Activated CD4-positive, alpha-beta memory T cell treated with anti-CD3 and anti-CD28 coated beads, Interleukin-2, amount 10 ng/mL, durations not matched to agents 7 days and 5 days (primary cell): ENCODE measurements at places on chromosomes 3 and 15. TPM values are rescaled to one million over a fixed set of nuclear protein-coding genes. Genes with fewer than 3 reads are reported as not detected.

GRCh38 chr3:17194116-17194515 lies 309.4 kb downstream of the PLCL2 start:
- no peaks in the 10 kb centered on the region for H3K27me3 ChIP-seq
- no peak overlapping the region for H3K27ac ChIP-seq
- no peak overlapping the region for H3K4me3 ChIP-seq
- peaks cover 14% of the 10 kb centered on the region for H3K4me1 ChIP-seq
- H3K36me3 ChIP-seq, result peaks cover 2% of the 10 kb centered on the region
- no peak for DNase-seq

DNA sequence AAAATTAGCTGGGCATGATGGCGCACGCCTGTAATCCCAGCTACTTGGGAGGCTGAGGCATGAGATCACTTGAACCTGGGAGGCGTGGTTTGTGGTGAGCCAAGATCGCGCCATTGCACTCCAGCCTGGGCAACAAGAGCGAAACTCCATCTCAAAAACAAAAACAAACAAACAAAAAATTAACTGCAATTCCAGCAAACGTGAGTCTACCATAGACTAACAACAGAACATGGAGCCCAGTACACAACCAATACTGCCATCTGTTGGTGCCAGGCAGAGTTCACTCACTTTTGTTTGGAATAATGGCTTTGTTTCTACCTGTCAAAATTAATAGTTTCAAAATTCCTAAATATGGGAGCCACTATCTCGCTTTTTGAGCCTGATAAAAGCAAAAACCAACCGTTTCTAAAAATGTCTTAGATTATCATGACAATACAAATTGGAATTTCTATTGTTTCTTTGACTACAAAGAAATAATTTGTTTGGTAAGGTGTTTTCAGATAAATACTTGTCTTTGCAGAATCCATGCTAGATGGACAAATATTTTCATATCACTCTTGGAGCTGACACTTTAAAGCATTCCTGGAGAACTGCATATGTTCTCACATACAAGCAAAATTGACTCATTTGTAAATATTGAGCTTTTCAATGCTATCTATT lies 45.0 kb downstream of the GPR176 start:
- no peak overlapping the region for H3K27ac ChIP-seq
- H3K36me3 ChIP-seq, result no peaks in the 10 kb centered on the region
- DNase-seq, result peak; percentile 29

Gene KCNAB1
- total RNA-seq, result not detected

Gene PODXL2
- total RNA-seq, result 0.95 TPM

- no peak overlapping the region for H3K27ac ChIP-seq
- no peaks in the 10 kb centered on the region for H3K4me1 ChIP-seq
- H3K36me3 ChIP-seq, result no peaks in the 10 kb centered on the region
- no peak for DNase-seq
- H3K4me3 ChIP-seq, result no peak overlapping the region
Observed at GRCh38 chr3:104273046-104273649, 1093.6 kb upstream of the ALCAM start.

DNA sequence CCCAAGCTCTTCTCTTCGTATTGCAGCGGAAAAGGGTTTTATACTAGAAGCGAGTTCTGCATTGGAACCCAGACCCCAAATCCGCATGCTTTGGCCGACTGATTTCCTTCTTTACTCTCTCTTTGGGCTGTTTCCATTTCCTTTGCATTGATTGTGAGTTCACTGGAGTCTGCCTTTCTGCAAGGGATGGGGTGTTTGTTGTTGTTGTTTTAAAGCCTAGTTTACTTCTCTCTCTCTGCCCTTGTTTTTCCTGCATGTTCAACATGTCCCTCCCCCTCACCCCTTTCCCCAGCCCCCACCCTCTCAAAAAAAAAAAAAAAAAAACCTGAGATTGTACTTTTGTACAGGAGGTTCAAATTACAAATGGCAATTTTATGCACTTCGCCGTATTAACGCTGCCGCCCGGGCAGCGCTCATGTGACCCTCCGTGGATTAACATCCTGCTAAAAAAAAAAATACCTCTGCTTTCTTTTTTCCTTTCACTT lies 2.2 kb downstream of the NR2F2 start:
- H3K36me3 ChIP-seq, result peaks cover 17% of the 10 kb centered on the region
- peak overlapping the region; percentile 13 for H3K4me3 ChIP-seq
- no peak overlapping the region for H3K27ac ChIP-seq
- peaks cover 17% of the 10 kb centered on the region for H3K4me1 ChIP-seq
- no peak for DNase-seq

Gene ENTPD3
- not detected for total RNA-seq

Gene CCR9
- total RNA-seq, result 0.28 TPM

Gene CORO2B
- total RNA-seq, result not detected

Gene ABHD6
- total RNA-seq, result 6.1 TPM

DNA sequence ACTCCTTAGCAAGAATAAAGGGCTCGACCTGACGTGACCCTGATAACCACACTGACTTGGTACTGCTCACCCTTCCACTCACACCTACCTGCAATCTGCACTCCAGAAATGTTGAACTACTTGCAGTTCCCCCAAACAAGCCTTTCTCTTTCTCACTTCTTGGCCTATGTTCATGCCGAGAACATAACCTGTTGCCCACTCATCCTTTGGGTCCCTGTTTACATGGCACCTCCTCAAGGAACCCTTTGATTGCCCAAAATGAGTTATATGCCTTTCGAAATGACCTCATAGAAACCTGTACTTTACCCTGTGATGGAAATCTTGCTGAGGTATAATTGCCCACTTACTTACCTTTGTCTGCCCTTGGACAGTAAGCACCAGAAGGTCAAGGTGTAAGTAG lies 96.2 kb downstream of the TMCO5A start:
- no peaks in the 10 kb centered on the region for H3K4me1 ChIP-seq
- no peaks in the 10 kb centered on the region for H3K36me3 ChIP-seq
- no peak overlapping the region for H3K4me3 ChIP-seq

GRCh38 chr3:136311968-136312367 lies 61.8 kb downstream of the PCCB start:
- no peaks in the 10 kb centered on the region for H3K27me3 ChIP-seq
- H3K27ac ChIP-seq, result no peak overlapping the region
- DNase-seq, result no peak
- no peak overlapping the region for H3K4me3 ChIP-seq
- H3K36me3 ChIP-seq, result peaks cover 17% of the 10 kb centered on the region
- no peaks in the 10 kb centered on the region for H3K4me1 ChIP-seq

DNA sequence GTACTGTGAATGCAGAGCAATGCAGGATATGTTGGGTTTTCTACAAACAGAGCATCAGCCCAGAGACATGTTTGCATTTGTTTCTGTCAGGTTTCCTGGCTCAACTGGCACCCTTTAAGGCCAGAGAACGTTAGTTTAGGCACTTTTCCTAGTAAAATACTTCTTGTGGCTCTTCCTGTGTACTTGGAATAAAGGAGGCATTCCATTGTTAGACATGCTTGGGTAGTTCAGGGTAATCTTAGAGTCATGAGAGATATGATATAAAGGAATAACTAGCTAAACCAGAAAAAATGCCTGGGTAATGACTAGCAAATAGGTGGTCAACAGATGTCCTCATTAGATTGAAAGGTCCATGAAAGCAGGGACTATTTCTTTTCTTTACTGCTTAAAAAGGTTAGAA lies 60.4 kb upstream of the RBM5 start:
- no peaks in the 10 kb centered on the region for H3K4me1 ChIP-seq

Gene RPL29
- total RNA-seq, result 1,042 TPM

Gene MTMR10
- total RNA-seq, result 23.3 TPM

GRCh38 chr15:69222002-69222474 lies 61.6 kb downstream of the GLCE start:
- no peak for DNase-seq
- H3K4me3 ChIP-seq, result no peak overlapping the region
- H3K36me3 ChIP-seq, result peaks cover 4% of the 10 kb centered on the region
- no peaks in the 10 kb centered on the region for H3K27me3 ChIP-seq
- no peak overlapping the region for H3K27ac ChIP-seq

Gene TRPM1
- total RNA-seq, result not detected

DNA sequence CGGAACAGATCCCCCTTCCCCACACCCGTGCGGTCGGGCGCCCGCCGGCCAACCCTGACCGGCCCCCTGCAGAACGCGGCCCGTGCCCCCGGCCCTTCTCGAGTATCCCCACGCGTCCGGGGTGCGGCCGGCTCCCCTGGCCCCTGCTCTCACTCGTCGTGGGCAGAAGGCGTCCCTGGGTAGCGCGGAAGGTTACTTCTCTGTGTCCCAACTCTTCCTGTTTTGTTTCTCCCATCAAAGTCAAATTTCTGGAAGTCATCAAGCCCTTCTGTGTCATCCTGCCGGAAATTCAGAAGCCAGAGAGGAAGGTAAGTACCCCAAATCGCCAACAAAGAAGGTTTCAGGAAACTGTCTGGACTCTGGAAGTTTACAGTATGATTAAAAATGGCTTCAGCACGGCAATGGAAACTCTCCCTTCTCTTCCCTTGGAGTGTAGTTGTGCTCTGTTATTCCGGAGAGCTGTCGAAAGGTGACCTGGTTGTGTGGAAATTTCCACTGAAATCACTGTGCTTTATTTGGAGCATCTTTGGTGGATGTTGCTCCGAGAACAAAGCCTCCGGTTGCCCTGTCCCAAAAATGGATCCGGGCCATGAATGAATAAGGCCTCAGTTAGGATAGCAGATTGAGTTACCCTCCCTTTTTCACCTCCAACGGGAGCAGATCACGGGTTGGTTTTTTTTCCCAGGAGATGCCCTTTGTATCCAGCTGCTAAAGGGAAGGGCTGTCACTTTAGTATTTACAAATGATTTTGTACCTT lies 536 bp downstream of the SEC61A1 start:
- H3K27ac ChIP-seq, result peak overlapping the region; percentile 97
- peaks cover 46% of the 10 kb centered on the region for H3K36me3 ChIP-seq
- H3K4me3 ChIP-seq, result peak overlapping the region; percentile 99
- H3K27me3 ChIP-seq, result peaks cover 6% of the 10 kb centered on the region
- peaks cover 46% of the 10 kb centered on the region for H3K4me1 ChIP-seq
- DNase-seq, result no peak

Gene SYNPR
- not detected for total RNA-seq
